Sciatic nerve (tissue), 2 donors: ENCODE measurements at places on chromosomes 11 and 22.

DNA sequence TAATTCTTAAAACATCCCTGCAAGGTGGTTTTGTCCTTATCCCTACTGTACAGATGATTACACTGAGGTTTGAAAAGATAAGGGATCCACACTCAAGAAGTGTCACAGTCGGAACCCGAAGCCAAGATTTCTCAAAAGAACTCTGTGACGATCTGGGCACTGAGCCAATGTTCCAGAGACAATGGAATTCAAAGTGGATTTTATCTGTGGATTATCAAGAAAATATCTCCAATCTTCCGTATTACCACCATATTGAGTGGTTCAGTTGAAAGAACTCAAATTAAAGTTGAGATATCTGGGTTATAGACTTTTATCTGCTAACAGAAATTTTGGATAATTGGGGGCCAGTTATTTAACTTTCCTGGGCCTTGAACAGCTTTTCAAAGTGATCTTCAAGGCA lies 100.0 kb upstream of the GRAMD1B start:
- no peak for DNase-seq

DNA sequence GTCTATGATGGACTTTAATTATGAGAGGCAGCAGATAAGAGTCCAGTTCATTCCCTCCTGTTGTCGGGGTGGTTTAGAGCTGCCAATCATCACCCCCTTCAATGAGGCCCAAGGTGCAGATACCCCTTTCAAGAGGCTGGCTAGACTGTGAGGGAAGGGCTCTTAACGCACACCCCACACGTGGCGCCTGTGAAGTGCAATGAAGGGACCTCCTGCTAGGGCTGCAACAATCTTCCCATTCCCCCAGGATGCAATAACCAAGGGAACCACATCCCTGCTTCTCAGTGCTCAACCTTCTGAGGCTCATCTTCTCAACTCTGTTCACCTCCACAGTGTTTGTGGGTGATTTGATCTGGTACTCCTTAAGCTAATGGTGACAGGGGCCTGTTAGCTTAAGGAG lies 19.0 kb downstream of the TENM4 start:
- DNase-seq, result no peak

GRCh38 chr22:30056015-30056414 lies 24.2 kb upstream of the HORMAD2 start:
- DNase-seq, result no peak

DNA sequence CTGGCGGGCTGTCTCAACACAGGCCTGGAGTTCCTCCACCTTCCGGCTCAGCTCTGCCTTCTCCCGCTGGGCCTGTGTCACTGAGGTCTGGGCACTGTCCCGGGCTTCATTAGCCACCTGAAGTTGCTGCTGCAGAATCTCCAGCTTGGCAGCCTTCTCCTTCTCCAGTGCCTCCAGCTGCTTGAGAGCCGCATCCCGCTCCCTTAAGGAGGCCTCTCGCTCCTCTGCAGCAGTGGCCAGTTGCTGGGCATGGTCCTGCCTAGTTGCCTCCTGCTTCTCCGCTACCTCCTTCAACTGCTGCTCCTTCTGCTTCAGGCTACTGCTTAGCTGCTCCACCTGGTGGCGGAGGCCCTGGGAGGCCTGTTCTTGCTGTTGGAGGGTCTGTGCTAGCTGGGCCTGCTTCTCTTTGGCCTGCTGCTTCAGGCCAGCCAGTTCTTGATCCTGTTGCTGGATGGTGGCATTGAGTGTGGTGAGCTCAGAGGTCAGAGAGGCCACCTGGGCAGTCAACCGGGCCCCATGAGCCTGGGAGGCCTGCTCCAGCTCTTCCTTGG lies 16.9 kb downstream of the IL18BP start:
- no peak for DNase-seq

- DNase-seq, result no peak
These were observed 176.9 kb downstream of the NAV2 start for GRCh38 chr11:19889531-19889930.

- no peak for DNase-seq
These were observed 1.6 kb downstream of the CBX7 start for GRCh38 chr22:39150848-39151215.

- DNase-seq, result no peak
These were observed 429 bp downstream of the PGGHG start for GRCh38 chr11:289398-289711.

DNA sequence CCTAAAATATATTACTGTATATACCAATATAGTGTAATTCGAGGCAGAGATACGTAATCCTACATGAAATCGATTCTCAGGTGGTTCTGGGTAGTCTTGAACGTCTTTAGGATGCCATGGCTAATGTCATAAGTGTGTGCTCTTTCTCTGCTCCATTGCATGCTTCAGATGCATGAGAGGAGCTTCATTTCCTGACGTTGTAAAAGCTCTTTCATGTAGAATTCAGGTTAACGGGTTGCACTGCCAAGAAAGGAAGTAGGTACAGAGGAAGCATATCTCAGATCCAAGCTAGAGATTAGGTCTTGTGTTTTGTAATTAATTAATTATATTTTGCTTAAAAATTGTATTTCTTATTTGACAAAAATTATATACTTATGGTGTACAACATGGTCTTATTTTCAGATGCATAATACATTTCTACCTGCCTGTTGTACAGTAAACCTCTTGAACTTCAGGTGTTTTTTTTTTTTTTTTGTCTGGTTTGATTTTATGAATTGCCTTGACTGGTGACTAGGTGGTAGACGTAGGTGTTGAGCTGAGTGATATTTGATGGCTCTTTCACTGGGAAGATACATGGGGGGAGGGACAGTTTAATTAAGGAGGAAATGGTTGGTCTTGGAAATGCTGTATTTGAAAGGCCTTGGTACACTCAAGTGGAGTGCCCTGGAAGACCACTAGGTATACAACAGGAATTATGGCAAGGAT lies 9.3 kb downstream of the NUP50 start:
- DNase-seq, result no peak
